Type B pancreatic cell (in vitro differentiated cells): ENCODE measurements at places on chromosomes 5 and 9.

DNA sequence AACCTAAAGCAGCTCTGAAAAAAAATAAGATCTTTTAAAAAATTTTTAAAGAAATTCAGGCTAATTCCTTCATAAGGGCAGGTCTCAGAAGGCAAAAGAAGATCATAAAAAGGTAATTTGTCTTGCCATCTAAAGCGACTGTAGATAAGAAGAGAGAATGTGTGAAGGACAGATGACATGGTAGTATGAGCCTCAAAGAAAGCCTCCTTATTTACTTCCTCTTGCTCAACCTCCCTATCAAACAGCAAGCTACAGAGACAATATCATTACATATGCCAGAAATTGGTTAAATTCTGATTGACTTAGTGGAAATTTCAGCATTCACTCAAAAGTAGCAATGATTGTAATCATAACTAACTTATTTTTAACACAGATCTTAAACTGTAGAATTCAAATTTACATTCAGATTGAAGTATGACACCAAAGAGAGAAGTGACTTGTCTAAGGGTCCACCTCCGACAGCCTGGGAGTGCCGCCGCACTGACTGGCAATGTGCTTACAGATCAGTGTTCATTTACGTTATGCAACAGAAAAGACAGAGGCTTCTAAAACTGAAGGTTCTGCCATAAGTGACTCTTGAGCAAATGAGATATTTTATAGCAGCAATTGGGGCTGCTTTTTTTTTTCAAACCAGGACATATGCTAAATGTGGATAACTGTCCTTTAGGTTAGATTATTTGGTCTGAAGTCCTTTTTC is 132.0 kb downstream of the CEMIP2 start:
- no peak overlapping the region for H3K4me3 ChIP-seq
- no peak for DNase-seq
- H3K4me1 ChIP-seq, result no peaks in the 10 kb centered on the region
- H3K36me3 ChIP-seq, result no peaks in the 10 kb centered on the region

DNA sequence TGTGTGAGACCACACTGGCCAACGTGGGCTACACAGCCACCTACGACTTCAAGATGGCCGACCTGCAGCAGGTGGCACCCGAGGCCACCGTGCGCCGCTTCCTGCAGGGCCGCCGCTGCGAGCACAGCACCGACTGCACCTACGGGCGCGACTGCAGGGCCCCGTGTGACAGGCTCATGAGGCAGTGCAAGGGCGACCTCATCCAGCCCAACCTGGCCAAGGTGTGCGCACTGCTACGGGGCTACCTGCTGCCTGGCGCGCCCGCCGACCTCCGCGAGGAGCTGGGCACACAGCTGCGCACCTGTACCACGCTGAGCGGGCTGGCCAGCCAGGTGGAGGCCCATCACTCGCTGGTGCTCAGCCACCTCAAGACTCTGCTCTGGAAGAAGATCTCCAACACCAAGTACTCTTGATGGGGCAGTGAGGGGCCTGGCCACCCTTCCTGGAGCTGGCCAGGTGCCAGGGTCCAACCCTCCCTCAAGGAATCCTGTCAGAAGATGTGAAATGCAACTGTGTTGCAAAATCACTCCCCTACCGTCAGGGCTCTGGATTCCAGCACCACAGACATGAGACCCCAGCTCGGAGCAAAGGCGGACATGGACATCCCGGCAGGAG is 11.1 kb downstream of the DIPK1B start:
- H3K27ac ChIP-seq, result no peak overlapping the region
- H3K4me1 ChIP-seq, result peaks cover 20% of the 10 kb centered on the region
- peaks cover 27% of the 10 kb centered on the region for H3K36me3 ChIP-seq

GRCh38 chr5:93582677-93583438 is at the start of gene NR2F1:
NR2F1 (plus strand) TSS chr5:93583222; CDS start chr5:93585024, 1,802 bp downstream.
- peak; percentile 79 for DNase-seq
- no peak within 1 kb of the TSS for H3K27ac ChIP-seq
- H3K36me3 ChIP-seq, result peaks cover 13% of the 10 kb centered on the region
- no peak within 1 kb of the TSS for H3K4me3 ChIP-seq

GRCh38 chr5:35811108-35811741 is 45.5 kb upstream of the IL7R start:
- no peak overlapping the region for H3K4me3 ChIP-seq
- no peak overlapping the region for H3K27ac ChIP-seq
- H3K4me1 ChIP-seq, result no peaks in the 10 kb centered on the region
- no peaks in the 10 kb centered on the region for H3K36me3 ChIP-seq

DNA sequence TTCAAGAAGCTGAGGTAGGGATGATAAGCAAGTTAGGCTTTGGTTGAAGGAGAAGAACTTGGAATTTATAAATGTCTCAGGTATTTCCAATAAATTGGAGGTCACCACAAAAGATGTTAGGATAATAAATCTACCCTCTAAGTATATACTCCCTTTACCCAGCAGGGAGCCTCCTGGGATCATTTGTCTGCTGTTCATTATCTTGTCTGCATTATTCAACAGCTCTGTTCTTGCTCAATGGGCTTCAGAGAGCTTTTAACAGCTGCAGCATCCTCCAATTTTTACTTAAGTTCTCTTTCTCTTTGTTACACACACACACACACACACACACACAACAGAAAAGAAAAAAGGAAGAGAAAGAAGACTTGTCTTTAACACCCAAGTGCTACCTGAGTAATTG is 51.7 kb upstream of the VPS13A start:
- H3K27ac ChIP-seq, result no peak overlapping the region
- no peak for DNase-seq
- peaks cover 20% of the 10 kb centered on the region for H3K27me3 ChIP-seq
- H3K4me3 ChIP-seq, result no peak overlapping the region
- H3K4me1 ChIP-seq, result no peaks in the 10 kb centered on the region
- H3K36me3 ChIP-seq, result no peaks in the 10 kb centered on the region
